Activated T-cell treated with anti-CD3 and anti-CD28 coated beads, Interleukin-2, amount 50 U/mL, for 4 hours (primary cell): ENCODE measurements at places on chromosomes 16 and 17. TPM values are rescaled to one million over a fixed set of nuclear protein-coding genes. Genes with fewer than 3 reads are reported as not detected.

GRCh38 chr16:9225527-9226316 lies 134.3 kb downstream of the HAPSTR1 start:
- DNase-seq: no peak

- no peak for DNase-seq
These were observed 36.1 kb downstream of the NOG start for GRCh38 chr17:56629531-56630075.

DNA sequence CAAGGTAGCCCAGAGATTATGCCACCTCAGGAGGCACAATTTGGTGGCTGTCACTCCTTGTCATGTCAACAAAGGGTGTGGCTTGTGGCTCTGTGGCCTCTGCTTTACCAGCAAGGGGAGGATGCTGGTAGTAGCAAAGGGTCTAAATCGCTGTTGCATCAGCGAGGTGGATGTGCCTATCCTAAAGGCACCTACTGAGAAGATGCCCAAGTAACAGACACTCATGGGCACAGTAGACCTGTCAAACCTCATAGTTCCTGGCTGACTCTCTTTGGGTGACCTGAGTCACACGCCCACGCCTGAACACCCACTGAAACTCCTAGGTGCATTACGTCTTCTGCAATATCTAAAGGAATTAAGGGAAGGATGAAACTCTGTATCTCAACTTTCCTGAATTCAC lies 139.5 kb downstream of the PRKCB start:
- no peak for DNase-seq

- no peak for DNase-seq
These were observed 58.4 kb downstream of the EPN2 start for GRCh38 chr17:19295473-19296135.

GRCh38 chr16:83400234-83400633 lies 407.5 kb upstream of the HSBP1 start:
- DNase-seq: no peak

- no peak for DNase-seq
These were observed 5.2 kb downstream of the IL32 start for GRCh38 chr16:3070608-3071111.

DNA sequence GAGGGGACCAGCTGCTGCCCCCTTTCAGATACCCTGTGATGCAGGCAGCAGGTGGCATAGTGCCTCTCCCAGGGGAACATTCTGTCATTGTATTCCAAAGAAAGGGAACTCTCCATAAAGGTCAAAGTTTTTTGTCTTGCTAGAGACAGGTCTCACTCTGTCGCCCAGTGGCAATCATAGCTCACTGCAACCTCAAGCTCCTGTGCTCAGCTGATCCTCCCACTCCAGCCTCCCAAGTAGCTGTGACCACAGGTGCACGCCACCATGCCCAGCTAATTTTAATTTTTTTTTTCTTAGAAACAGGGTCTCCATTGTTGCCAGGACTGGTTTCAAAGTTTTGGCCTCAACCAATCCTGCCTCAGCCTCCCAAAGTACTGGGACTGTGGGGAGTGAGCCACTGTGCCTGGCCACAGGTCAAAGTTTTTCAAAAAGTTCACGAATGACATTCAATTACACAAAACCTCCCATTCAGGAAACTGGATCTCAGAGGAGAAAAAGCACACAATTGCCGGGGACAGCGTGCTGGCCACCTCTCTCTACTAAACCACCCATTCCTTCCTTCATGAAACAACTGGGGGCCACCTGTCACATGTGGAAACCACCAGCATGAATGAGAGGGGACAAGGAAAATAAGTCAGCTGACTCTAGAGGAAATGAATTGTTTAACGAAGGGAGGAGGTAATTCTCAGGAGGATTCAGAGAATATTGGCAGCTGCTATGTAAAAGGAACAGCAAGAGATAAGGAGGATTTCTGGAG lies 80.0 kb downstream of the MARCHF10 start:
- no peak for DNase-seq

DNA sequence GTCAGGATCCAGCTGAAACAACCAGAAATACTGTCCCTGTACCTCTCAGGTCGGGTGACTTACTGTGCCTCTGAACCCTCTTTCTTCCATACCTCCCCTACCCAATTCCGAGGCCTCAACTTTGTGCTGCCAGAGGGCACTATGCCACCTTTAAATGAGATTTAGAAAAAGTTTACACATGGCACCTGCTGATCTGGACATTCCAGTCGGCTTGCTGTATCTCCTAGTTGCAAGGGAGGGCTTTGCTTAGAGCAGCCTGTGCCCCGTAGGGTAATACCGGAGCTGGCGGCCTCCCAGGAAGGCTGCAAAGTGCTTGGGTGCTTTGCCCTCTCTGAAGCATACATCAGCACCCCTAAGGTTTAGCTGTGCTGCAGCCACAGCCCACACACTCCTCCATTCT lies 306.0 kb upstream of the RBFOX1 start:
- DNase-seq: no peak

- DNase-seq: no peak
These were observed 43.3 kb downstream of the ARHGAP27 start for GRCh38 chr17:45389354-45389753.

DNA sequence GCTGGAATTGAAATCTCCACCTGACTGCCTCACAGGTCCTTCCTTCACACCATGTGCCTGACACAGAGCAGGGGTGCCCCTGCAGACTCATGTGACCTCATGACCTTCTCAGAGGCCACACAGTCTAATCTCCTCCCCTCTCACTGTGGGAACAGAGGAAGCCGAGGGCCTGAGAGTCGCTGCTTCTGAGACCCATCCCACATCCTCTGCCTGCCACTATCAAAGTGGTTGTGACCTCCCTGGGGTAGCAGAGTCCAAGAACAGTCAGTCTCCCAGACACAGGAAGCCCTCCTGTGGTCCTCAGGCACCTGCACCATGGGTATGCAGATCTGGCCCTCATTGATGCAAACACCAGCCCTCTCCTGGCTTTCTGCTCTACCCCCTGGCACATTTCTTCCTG lies 78.5 kb downstream of the RAB11FIP4 start:
- DNase-seq: no peak

DNA sequence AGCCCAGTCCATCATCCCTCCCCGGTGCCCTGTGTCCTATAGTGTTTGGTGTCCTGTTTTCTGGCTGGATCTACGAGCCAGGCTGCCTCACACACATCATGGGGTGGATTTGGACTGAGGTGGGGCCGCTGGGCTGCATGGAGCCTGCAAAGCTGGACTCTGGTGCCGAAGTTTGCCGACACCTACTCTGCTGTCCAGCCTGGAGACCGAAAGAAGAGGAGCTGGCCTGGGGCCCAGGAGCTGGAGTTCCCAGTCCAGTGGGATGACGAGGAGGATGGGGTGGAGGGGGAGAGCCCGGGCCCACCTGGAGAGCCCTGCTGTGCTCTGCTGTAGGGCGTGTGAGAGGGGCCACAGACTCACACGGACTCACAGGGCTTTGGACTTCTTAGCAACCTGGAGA lies 40.3 kb upstream of the ENPP7 start:
- no peak for DNase-seq

DNA sequence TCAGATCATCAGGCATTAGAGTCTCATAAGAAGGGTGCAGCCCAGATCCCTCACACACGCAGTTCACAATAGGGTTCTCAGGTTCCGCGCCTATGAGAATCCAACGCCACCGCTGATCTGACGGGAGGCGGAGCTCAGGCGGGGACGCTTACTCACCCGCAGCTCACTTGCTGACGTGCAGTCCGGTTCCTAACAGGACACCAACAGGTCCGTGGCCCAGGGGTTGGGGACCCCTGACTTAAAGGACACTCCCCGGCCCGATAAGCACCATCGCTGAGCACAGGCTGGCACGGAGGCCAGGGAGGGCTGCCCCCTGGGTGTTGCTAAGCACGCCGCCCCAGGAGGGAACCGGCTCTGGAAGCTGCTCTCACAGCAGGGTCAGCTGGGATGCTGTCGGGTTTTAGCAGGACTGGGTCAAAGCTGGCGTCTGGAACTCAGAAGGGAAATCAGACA lies 30.1 kb upstream of the BAHCC1 start:
- DNase-seq: no peak

DNA sequence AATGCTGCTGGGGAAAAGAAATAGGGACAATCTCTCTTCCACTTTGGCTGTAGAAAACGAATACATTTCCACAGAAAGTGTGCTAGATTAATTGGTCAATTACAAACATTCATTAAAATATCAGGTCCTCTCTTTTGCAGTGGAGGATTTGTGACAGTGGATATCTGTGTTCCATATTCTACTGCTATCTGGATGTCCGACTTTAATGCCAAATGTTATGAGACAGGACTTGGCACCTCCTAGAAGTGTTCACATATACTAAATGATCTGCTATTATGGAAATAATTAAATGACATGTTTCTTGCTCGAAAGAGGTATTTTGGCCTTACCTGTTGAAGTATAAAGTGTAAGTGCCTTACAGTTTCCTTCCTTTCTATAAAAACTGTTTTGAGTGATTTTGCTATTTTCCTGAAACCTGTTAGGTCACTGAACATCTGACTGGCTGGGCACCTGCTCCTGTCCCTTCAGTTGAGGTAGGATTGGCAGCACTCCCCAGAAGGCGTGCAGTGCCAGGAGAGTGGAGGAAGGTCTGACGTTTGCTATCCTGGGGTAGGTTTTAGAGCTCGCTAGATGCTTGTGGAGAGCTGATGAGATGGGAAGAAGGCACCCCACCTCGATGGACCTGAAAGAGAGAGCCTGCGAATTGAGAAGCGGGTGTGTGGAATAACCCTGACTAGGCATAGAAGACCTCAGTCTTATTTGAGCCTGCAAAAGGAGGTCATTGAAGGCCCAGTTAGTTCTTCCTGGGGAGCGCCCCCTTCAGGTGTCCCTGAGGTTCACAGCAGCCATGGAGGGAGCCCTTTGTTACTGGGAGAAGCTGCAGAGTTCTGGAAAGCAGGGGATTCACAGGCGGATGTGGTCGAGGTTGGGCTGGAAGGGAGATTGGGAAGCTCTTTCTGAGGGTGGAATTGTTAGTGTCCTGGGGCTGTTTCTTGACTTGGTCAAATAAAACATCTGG lies 159.4 kb upstream of the ZNF267 start:
- DNase-seq: no peak

DNA sequence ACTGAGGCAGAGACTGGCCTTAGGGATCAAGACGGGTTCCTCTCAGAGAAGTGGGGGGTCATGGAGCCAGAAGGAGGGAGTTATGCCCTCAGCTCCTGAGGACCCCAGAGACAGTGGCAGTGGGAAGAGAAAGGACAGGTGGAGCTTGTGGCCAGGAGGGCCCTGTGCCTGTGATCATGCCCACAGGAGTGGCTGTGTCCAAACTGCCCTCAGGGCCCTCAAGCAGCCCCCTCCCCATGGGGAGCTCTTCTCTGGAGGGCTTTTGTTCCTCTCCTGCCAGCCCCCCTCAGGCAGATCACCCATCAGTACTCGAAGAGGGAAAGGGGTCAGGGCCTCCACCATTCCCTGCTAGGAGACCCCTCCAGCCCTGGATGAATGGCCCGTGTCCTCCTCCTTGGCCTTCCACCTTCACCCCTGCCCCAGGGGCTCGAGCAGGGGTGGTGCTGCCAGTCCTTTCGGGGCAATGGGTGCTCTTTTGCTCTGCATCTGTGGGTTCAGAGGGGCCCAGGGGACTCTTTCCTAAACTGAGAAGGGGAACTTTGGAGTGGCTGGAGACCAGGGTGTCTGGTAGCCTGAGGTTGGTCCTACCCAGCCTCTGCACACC lies 52.7 kb downstream of the BEAN1 start:
- no peak for DNase-seq

GRCh38 chr16:14017886-14018285 lies 53.2 kb upstream of the MRTFB start:
- DNase-seq: no peak

GRCh38 chr16:2507052-2507659 lies 6.6 kb upstream of the ATP6V0C start:
- no peak for DNase-seq

GRCh38 chr16:77919761-77920415 lies 102.5 kb upstream of the CLEC3A start:
- DNase-seq: no peak

DNA sequence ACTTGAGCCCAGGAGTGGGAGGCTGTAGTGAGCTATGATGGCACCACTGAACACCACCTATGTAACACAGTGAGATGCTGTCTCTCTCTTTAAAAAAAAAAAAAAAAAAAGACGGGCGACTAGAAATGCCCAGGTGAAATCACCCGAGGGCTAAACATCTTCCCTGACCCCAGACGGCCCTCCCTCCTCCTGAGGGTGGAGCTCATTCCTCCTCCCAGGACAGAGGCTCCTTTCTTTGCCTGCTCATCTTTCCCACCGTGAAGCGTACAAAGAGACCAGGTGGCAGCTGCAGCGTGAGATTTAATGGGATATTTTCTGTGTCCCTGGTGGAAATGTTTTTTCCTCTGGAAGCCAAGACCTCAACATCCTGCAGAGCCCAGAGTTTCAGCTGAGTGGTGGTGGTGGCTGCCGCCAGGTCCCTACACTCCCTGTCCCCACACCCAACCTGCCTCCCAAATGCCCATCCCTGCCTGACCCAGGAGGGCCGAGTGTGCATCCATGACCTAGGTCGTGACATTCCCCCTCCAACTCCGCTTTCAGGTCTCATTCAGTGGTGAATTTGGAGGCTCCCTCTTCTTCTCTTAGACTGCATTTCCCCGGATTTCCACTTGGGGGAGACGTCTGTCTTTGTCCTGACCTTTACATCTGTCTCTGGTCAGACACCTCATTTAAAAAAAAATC lies 14.4 kb upstream of the GPRC5B start:
- no peak for DNase-seq

DNA sequence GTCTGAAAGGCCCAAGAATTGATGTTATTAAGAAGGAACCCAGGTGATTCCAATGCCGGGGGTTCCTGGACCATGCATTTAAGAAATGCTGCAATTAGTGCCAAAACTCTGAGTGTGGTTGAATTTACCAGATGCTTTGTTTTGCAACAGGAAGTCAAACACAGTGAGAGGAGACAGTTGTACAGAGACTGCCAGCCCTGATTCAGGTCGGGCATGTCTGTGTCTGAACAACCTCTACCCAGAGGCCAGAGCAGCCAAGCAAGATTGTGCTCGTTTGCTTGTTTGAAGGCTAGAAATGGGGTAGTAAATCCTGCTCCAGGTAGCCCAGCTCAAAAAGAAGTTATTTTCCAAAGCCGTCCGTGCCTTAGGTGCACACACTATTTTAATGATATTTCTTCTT lies 412.4 kb upstream of the ERCC4 start:
- DNase-seq: no peak

- no peak for DNase-seq
These were observed 118.4 kb upstream of the HSBP1 start for GRCh38 chr16:83689385-83689831.

Gene MT1H
- total RNA-seq: 2.7 TPM

Gene CDH15
- total RNA-seq: not detected

Gene TTC19
- total RNA-seq: 34.6 TPM

Gene GPR139
- not detected for total RNA-seq

Gene PPP1R1B
- total RNA-seq: not detected

Gene TMEM231
- 4.1 TPM for total RNA-seq

Gene ATP6V0A1
- 12.8 TPM for total RNA-seq
